ENCODE measurements at places on chromosomes 7 and 10.
A peak's percentile ranks its signal among the peaks of the same experiment; 100 is the strongest.

DNA sequence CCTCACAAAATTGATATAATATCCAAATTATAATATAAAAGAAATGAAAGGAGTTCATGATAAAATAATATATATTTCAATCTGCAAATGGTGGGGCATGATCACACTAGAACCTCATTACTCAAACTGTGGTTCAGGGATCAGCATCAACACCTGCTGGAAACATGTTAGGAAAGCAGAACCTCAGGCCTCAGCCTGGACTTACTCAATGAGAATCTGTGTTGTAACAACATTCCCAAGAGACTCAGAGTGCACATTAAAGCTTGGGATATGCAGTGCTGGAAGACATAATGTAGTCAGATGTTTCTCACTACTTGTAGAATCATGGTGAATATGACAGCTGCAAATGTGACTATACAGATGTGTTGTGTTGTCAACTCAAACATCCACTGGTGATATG is 81.7 kb upstream of the ITPRID1 start:
- no peak for DNase-seq

GRCh38 chr7:35286986-35287385 is 33.1 kb upstream of the TBX20 start:
- DNase-seq, result no peak

DNA sequence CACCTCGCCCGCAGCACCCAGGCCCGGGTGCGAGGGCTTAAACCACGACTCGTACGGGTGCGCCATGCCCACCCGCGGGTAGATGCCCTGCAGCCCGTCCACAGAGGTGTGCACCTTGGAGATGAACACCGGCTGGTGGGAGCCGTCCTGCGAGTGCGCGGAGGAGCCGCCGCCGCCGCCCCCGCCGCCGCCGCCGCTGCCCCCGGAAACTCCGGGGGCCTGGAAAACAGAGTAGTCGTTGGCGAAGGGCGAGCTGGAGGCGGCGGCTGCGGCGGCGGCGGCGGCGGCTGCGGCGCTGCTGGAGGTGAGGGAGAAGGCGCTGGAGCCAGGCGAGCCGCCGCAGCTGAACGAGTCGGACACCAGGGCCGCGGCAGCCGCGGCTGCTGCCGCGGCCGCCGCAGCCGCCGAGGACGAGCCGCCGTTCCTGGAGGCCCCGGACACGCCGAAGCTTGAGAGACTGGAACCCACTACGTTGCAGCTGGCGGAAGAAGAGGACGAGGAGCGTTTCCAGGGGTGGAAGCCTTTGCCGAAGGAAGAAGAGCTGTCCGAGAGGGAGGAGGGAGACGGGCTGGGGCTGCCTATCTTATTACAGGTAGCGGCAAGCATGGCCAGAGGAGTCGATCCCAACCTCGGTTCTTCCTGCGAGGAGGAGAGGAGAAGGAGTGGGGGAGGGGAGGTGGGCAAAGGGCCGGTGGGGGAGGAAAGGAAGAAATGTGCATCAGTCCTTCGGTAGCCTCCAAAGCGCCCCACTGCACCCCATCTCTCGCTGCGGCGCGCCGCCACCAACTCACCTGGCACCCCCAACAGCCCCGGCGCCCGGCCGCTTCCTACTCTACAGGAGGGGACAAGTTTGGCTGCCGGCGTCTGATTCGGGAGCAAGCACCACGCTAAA is 1.3 kb downstream of the SP8 start:
- peak; percentile 34 for DNase-seq

DNA sequence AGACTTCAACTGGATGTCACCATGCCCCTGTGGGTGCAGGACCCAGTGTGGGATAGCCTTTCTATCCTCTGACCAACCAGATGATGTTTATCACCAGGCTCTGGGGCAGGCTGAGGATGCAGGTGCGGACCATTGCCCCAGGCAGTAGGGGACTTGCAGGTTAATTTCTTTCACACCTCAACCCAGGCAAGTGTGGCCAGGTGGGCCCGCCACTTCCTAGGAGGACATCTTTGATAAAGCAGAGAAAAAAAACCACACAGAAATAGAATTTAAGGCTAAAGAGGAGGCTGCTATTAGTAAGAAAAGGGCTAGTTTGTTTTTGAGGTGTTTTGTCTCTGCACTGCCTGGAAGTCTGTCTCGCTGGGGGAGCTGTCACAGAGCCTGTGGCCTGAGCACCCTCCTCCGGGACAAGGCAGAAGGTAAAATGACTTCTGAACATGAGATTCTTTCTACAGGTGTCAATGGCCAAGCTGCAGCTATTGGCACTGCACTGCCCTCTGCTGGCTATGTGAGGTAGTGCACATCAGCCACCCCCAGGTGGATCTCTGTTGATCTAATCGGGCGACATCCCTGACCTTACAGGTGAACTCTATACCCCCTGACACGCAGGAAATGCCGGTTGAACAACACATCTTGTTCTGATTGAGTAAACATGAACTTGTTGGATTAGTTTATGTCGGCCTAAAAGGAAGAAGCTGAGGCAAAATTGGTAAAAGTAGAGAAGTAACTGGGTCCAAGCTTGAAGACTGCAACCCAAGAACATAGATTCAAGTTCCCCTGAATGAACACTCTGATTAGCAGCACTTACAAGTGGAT is 21.0 kb downstream of the UPP1 start:
- DNase-seq, result no peak

GRCh38 chr7:34165927-34166550 is 260.7 kb downstream of the BMPER start:
- DNase-seq, result peak; percentile 75

DNA sequence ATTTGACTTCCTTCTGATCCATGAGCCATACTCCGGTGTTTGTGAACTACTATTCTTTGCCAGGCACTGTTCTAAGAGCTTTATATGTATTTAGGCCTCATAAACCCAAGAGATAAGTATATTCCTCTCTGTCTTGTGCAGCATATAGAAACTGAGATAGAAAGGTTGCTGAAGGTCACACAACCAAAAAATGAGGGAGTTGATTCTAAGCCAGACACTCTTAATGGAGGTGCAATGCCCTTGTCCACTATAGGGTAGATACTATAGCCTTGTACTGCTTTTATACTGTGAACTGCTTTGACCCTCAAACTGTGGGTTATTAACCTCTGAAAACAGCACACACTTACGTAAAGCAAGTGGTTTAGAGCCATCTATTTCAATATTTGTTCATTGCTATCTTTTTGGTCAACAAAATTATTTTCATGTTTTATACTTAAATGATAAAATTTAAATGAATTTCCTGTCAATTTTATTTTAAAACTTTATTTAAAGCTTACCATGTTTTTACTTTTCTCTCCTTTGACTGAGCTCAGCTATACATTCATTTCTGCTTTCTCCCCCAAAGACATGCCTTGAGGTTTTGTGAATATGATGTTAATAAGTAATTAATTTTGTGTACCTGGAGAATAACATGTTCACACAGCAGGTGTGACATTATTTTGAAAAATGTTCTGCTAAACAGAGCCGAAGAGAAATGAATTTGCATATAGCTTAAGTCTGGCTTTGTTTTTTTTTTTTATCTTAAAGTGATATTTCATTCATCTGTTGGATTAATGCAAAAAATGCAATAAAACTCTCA is 687.3 kb downstream of the DNAJB9 start:
- DNase-seq, result no peak

DNA sequence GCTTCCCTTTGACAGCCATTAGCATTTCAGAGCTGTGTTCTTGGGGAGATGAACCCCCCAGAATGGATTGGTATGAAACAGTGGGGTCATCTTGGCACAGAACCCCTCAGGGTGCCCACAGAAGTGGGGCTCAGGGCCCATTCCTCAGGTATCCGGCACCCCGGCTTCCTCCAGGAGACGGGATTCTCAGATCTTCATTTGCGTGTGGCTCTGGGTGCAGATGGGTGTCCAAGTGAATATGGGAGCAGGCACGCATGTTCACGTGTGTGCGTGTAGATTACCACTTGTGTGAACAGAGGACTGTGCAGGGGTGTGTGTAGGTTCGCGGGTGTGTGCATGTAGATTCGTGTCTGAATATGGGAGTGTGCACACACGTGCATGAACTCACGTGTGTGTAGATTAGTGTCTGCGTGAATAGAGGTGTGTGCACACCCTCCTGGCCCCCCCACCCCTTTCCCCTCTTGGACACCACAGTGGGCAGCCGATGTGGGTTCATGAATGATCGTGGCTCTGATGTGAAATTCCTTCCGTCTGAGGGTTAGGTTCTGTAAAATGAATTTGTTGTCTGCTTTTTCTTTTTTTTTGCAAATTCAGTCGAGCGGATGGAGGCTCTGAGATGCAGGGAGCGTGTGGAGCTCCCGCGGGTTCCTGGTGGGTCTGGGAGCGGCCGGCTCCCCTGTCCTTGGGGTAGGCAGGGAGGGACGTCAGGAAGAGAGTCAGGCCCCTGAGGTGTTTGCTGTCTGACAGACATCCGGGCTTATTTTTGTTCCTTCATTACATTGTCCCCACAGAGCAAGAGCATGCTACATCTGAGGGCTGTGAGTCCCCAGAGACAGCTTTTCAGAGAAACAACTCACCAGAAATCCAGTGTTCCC is 7.4 kb downstream of the ELFN1 start:
- DNase-seq, result no peak

GRCh38 chr7:155874411-155874810 is 62.1 kb upstream of the SHH start:
- DNase-seq, result no peak

DNA sequence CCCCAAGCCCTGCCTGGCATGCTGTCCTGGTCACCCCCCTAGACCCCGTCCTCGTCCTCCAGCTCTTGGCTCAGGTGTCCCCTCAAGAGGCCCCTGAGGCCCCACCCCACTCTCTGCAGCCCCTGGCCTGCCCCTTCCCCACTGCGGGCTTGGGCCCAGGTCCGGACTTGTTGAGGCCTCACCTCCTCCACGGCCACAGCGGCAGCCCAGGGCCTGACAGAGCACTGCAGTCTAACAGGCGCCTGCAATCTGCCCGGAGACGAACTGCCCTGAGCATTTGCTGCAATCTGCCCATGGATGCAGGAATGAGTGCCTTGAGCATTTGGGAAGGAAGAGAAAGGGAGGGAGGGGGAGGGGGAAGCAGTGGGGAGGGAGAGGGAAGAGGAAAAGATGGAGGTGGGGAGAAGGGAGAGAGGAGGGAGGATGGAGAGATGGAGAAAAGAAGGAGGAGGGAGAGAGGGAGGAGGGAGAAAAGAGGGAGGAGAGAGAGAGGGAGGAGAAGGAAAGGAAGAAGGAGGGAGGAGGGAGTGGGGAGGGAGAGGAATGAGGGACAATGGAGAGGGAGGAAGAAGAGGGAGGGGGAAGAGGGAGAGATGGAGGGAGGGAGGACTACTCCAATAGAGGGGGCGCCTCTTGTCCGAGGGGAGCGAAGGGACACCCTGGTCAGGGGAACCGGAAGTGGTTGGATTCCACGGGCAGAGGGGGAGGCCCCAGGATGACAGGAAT is 73.9 kb downstream of the PDGFA start:
- no peak for DNase-seq

GRCh38 chr7:137847568-137848050 is 835 bp upstream of the DGKI start:
- DNase-seq, result no peak

DNA sequence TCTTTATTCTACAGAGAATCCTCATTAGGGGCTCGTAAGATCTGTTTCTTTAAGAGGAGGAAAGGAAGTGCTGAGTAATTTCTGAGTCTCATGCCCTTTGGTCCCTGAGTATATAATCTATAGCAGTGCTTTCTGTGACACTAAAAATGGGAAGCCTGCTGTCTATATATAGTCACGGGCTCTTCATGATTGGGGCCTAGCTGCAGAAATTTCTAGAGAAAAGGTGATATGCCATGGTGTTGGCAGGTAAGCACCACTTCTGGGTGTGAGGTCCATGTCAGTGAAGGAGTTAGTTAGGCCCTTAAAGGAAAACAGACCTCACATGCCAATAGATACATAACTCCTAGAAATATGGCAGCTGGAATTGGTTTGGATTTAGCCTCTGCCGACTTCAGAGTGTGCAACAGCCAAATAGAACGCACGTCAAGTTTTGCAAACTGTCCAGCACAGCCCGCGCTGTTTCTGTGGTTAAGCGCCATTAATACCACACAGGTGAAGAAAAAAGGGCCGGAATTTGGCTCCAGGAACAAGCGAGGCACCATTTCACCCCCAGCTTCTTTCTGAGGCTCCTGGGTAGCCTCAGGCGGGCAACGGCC is 123.2 kb downstream of the TACC2 start:
- peak; percentile 55 for DNase-seq

DNA sequence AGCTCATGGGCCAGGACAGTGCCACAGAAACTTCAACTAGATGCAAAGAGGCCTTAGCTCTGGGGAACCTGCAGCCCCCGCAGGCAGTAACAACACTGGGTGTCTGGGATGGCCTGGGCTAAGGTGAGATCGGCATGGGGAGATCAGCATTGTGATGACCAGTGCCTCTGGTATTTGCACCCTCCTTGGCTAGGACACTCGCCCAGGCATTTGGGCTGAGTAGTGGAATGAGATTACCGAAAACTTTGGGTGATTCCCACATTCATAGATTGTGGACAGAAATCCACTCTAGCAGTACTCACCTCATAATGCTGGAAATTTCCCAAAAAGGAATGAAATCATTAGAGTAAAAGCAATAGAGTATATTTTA is 70.6 kb upstream of the ZMIZ2 start:
- DNase-seq, result no peak

DNA sequence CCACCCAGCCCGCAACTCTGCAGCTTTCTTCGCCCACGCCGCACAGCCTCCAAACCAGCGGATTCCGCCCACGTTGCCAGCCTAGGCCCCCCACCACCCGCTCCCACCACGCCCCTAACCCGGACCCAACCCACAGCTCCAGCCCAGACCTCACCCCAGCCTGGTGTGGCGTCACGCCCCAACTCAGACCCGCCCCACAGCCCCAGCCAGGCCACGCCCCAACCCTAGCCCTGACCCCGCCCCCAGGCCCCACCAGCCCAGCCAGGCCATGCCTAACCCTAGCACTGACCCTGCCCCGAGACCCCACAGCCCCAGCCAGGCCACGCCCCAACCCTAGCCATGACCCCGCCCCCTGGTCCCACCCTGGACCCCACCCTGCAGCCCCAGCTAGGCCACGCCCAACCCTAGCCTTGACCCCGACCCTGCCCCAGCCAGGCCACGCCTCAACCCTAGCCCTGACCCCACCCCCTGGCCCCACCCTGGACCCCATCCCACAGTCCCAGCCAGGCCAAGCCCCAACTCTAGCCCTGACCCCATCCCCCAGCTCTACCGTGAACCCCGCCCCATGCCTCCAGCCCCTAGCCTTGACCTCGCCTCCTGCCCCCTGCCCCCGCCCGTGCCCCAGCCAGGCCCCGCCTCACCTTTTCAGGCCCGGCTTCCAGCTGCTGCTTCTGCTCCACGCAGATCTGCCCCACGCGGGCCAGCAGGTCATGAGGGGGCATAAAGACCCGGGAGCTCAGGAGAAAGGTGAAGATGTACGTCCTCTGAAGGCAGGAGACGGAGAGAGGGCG is 64.0 kb downstream of the RASGEF1A start:
- DNase-seq, result peak; percentile 23

DNA sequence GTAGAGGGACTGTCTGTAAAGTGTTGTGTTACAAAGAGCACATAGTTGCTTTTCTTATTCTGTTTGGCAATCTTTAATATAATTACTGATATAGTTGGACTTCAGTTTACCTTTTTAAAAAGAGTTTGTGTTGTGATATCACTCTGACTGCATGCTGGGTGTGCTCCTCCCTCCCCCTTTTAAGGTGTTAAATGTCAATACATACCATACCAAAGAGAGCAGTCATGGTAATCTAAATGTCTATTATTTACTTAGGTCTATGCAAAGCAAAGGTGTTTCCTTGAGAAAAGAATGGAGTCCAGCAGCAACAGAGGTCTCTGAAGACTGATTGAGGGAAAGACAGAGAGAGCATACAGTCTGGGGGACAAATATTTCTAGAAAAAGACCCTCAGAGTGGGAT is 275.1 kb upstream of the NRP1 start:
- DNase-seq, result no peak
